ENCODE measurements at places on chromosomes 12 and 14. TPM values are rescaled to one million over a fixed set of nuclear protein-coding genes. Genes with fewer than 3 reads are reported as not detected.

The METTL25 gene
- total RNA-seq: 13.1 TPM

DNA sequence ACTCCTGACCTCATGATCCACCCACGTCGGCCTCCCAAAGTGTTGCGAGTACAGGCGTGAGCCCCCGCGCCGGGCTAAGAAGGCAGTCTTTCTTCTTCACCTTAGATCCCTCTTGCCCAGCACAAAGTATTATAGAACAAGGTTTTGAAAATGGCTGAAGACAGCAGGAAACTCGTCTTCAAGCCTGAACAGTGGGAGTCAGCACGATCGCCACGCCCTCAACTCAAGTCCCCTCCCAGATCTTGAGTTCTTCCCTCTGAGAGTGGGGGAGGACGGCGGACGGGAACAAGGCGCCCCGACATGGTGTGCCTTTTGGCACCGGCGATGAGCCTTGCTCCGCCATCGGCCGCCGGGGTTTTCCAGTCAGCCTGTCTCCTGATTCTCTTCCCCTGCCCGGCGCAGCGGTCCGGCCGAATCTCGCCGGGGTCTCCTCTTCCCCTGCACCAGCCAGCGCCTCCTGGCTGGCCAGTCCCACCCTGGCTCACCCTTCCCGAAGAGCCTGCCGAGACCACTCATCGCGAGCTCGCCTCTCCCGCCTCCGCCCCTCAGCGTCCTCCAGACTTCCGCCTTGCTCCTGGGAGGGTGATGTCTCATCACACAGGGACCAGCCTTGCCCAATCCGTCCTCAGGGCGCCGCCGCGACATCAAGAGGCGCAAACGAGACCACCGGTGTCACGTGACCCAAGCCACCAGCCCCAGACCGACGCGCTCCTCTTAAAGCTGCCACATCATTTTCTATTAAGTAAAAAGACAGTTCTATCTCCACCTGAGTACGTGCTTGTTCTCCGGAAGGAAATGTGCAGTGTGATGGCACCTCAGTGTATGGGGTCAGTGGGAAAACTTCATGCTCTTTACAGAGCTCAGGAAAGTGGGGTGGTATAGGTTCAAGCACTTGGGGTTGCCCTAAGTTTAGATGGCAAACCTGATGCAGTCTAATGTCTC, at the start of gene CHMP4A:
Gene CHMP4A, minus strand, starts transcription at position 565 of the 942 bp plus-strand sequence. Its CDS starts 49 bp downstream, at position 516.
- H3K27ac ChIP-seq: peak within 1 kb of the TSS; percentile 78
- H3K4me3 ChIP-seq: peak within 1 kb of the TSS; percentile 54
- peak; percentile 97 for DNase-seq
- H3K27me3 ChIP-seq: no peaks in the 10 kb centered on the region
- H3K4me1 ChIP-seq: no peaks in the 10 kb centered on the region

The SIX6 gene
- total RNA-seq: not detected

DNA sequence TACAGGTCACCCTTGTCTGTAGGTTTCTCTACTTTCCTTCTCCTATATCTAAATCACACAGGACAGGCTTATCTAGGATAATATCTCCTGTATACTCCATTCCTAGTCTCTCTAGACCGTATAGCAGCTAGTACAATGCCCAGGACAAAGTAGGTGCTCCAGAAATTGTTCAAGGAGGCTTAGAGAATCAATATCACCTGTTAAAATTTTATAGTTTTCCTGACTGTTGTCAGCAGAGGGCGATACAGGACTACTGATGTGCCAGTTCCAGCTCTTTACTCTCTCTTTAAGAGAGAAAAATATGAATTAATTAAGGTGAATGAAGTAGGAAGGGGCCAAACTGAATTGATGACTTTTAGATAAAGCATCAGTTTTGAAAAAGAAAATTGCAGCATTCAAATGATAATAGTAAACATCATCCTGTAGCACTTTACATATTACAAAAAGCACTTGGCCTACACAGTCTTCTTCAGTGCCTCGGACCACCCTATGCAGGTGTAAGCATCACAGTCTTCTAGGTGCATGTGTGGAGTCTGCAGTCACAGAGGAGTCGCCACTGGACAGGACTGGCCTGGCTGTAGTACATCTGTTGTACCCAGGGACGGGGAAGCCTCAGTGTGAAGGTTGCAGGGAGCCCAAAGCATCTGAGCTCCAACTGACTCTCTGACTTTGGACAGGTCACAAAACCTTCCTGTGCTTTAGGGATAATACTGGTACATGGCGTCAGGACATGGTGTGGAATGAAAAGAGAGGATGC, 61.9 kb upstream of the MAX start:
- DNase-seq: no peak
- H3K27me3 ChIP-seq: peaks cover 8% of the 10 kb centered on the region
- no peaks in the 10 kb centered on the region for H3K4me1 ChIP-seq
- H3K36me3 ChIP-seq: no peaks in the 10 kb centered on the region
- H3K27ac ChIP-seq: no peak overlapping the region

DNA sequence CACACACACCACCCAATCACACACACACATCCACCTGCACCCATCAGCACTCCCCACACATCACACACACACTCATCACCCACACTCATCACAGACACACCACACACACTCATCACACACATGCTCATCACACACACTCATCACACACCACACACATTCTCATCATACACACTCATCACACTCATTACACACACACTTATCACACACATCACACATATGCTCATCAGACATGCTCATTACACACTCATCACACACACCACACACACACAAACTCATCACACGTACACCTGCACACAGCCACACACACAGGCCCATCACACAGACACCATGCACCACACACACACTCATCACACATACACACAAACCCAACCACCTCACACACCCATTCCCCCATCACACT, 107.5 kb upstream of the C14orf180 start:
- no peak overlapping the region for H3K4me3 ChIP-seq
- H3K27ac ChIP-seq: no peak overlapping the region
- peaks cover 8% of the 10 kb centered on the region for H3K27me3 ChIP-seq
- no peak for DNase-seq
- no peaks in the 10 kb centered on the region for H3K4me1 ChIP-seq

DNA sequence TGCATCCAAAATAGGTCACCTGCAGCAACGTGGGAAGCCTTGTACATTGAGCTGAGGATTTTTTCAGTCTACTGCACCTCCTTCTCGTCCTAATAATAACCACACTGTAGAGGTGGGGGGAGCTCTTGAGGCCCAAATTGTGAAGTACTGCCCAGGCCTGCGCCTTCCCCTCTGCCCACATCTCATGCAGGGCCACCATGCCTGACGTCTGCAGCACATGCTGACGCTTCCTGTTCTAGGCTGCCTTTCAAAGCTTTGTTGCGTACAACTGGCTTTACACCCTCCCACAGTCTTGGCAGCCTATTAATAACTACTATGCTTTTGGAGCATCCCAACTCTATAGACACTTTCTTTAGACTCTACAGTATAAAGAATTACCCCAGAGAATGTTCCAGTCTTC, 26.5 kb upstream of the TTC7B start:
- no peaks in the 10 kb centered on the region for H3K36me3 ChIP-seq
- peaks cover 26% of the 10 kb centered on the region for H3K4me1 ChIP-seq
- H3K27me3 ChIP-seq: no peaks in the 10 kb centered on the region
- no peak overlapping the region for H3K27ac ChIP-seq
- DNase-seq: no peak

GRCh38 chr12:22653791-22654190, 28.8 kb downstream of the ETNK1 start:
- no peak overlapping the region for H3K4me3 ChIP-seq
- DNase-seq: no peak
- H3K27me3 ChIP-seq: no peaks in the 10 kb centered on the region

- H3K4me3 ChIP-seq: no peak overlapping the region
- peak overlapping the region; percentile 46 for H3K27ac ChIP-seq
- peak; percentile 54 for DNase-seq
- H3K36me3 ChIP-seq: no peaks in the 10 kb centered on the region
- H3K27me3 ChIP-seq: no peaks in the 10 kb centered on the region
These were observed 203.2 kb downstream of the ZFP36L1 start for GRCh38 chr14:68589447-68590200.

GRCh38 chr14:56414236-56414635, 165.4 kb upstream of the TMEM260 start:
- H3K36me3 ChIP-seq: no peaks in the 10 kb centered on the region
- no peak for DNase-seq
- no peak overlapping the region for H3K4me3 ChIP-seq
- no peaks in the 10 kb centered on the region for H3K4me1 ChIP-seq
- no peak overlapping the region for H3K27ac ChIP-seq

DNA sequence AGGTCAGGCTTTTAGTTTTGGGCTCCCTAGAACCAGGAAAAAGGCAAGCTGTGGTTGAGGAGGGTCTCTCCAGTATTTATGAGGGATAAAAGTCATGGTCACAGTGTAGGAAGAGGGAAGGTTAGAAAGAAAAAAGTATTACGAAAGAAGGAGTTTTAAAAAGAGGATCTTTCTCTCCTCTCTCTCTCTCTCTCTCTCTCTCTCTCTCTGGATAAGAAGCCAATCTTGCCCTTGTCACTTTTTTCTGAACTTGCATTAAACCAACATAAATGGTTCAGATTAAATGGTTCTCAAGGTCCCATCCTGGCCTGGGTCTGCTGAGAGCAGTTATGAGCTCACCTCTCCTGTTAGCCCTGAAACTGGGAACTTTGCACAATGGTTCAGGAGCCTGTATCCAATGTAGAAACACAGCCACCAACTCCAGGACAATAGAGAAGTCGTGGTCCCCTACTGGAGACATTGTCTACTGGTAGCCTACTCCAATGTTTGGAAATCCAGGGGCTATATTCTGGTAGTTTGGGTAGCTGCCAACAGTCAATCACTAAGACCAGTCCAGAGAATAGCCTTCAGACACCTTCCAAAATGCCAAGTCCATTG, 131.9 kb downstream of the DAD1 start:
- no peaks in the 10 kb centered on the region for H3K4me1 ChIP-seq
- H3K27ac ChIP-seq: no peak overlapping the region
- H3K36me3 ChIP-seq: no peaks in the 10 kb centered on the region
- no peak for DNase-seq
- H3K4me3 ChIP-seq: no peak overlapping the region

The TNS2 gene
- 81.6 TPM for total RNA-seq

The SAMD4A gene
- total RNA-seq: 146 TPM

The FOXM1 gene
- total RNA-seq: 0.89 TPM

DNA sequence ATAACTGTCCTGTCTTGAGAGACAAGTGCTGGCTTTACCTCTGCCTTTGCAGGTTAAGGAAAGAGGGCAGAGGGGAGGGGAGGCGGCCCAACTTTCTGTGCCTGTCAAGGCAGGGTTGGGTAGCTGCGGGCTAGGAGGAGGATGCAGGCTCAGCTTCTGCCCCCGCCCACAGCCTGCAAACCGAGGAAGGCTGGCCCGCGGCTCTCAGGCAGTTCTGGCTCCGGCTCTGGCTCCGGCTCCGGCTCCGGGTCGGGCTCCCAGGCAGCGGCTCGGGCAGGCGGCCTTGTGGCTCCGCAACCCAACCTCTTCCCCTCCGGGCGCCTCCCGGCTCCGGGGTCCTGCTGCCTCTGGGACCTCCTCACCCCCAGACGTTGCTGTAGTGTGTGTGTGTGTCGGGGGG, 92.9 kb downstream of the TMEM30B start:
- DNase-seq: peak; percentile 41
- peak overlapping the region; percentile 75 for H3K27ac ChIP-seq
- peaks cover 14% of the 10 kb centered on the region for H3K27me3 ChIP-seq
- H3K4me1 ChIP-seq: no peaks in the 10 kb centered on the region

- peaks cover 5% of the 10 kb centered on the region for H3K27me3 ChIP-seq
- no peak for DNase-seq
- H3K36me3 ChIP-seq: no peaks in the 10 kb centered on the region
- H3K4me3 ChIP-seq: no peak overlapping the region
- H3K27ac ChIP-seq: no peak overlapping the region
These were observed 5.5 kb upstream of the ATN1 start for GRCh38 chr12:6921996-6922946.

The SSPN gene
- total RNA-seq: 115 TPM

The DHRS2 gene
- not detected for total RNA-seq

The KRT8 gene
- total RNA-seq: 98.2 TPM

DNA sequence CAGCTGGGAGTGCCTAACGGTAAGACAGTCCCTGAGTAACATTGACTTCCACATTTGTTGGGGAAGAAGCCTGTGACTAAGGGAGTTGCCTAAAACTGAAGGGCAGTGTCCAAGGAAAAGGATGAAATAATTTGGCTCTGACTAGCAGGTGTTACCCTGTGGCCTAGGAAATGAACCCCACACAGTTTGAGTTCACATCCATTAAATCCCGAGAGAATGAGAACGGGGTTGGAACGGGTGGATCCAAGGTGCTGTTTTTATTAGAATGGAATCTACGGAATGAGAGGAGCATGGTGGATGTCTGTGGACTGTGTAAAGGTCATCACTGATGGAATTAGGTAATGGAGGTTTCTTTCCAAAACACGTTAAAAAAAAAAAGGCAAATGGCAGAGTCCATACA, 324.0 kb downstream of the MED13L start:
- H3K27me3 ChIP-seq: no peaks in the 10 kb centered on the region
- no peak overlapping the region for H3K27ac ChIP-seq
- H3K4me1 ChIP-seq: no peaks in the 10 kb centered on the region
- H3K4me3 ChIP-seq: no peak overlapping the region
- no peak for DNase-seq
- H3K36me3 ChIP-seq: no peaks in the 10 kb centered on the region

GRCh38 chr12:79439175-79439825, 251.5 kb downstream of the PAWR start:
- H3K27me3 ChIP-seq: no peaks in the 10 kb centered on the region

DNA sequence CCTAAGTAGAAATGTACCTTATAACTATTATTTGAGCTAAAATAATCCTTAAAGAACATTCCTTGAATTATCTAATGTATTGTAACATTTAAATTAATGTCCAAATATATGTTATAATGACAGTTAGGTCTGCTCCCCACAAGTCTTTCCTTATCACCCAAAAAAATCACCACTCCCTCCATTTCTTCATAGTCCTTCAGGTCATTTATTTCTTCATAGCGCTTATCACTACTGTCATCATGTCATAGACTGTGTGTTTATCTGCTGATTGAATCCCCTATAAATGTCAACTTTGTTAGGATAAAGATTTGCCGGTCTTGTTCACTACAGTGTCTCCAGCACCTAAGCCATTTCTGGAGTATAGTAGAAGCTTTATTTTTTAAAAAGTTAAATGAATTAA, 12.0 kb downstream of the LUM start:
- no peak overlapping the region for H3K27ac ChIP-seq
- no peak for DNase-seq
- H3K36me3 ChIP-seq: no peaks in the 10 kb centered on the region
- H3K4me3 ChIP-seq: no peak overlapping the region

GRCh38 chr12:48972213-48972951, 847 bp upstream of the WNT10B start:
- no peak overlapping the region for H3K4me3 ChIP-seq
- H3K27me3 ChIP-seq: peaks cover 99% of the 10 kb centered on the region
- no peaks in the 10 kb centered on the region for H3K36me3 ChIP-seq

The RNASE9 gene
- total RNA-seq: not detected
